ENCODE measurements at places on chromosomes 6 and 20.

- DNase-seq = no peak
Measured at GRCh38 chr6:68654134-68654533, 19.1 kb downstream of the ADGRB3 start.

DNA sequence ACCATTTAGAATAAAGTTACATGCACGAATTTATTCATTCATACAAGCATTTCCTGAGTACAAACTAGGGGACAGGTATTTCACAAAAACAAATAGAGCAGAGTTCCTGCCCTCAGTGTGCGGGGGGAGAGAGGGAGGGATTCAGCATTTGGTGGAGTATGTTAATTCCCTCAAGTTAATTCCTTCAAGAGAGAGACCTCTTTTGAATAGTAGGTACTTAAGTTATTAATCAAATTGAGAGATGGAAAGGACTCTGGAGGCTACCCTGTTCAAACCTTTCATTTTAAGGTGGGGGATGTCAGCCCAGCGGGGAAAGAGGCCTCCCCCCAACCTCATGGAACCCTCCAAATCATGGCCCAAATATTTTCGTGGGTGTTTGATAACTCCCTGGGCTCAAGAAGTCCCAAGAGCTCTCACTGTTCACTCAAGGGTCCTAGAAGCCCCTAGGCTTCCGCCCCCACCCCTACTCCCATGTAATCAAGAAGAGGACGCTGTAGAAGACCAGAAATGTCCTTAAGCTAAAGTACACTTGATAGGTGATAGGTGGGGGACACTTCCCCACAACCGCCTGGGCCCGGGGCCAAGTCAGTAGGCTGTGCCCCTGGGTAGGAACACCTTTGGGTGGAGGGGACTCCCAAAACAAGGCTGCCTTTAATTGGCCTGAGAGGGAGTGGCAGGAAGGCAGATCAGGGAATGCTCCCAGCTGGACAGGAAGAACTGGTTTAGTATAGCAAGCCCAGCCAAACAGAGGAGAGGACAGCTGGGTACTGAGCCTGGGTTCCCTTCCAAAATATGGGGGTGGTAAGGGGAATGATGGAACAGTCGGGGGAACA, 2.9 kb downstream of the SDC4 start:
- DNase-seq = no peak

DNA sequence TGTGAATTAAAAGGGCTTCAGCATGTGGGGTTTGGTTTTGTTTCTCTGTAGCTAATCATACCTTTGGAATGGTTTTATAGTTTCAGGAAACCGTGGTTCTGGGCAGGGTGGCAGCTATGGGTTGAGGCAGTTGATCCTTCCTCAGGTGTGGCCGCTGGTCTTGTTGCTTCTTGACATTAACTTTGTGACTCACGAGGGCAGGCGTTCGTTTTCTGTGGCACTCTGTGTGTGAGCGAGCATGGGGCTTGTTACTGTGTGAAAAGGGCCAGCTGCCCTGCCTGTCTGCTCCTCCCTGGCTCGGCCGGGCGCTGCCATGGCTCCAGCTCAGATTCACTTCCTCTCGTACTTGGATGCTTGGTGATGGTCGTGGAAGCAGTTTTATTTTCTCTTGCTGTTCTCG, 16.2 kb downstream of the DNAJC5 start:
- peak; percentile 14 for DNase-seq

- DNase-seq = no peak
Measured at GRCh38 chr6:119713903-119714302, 364.3 kb upstream of the MAN1A1 start.

DNA sequence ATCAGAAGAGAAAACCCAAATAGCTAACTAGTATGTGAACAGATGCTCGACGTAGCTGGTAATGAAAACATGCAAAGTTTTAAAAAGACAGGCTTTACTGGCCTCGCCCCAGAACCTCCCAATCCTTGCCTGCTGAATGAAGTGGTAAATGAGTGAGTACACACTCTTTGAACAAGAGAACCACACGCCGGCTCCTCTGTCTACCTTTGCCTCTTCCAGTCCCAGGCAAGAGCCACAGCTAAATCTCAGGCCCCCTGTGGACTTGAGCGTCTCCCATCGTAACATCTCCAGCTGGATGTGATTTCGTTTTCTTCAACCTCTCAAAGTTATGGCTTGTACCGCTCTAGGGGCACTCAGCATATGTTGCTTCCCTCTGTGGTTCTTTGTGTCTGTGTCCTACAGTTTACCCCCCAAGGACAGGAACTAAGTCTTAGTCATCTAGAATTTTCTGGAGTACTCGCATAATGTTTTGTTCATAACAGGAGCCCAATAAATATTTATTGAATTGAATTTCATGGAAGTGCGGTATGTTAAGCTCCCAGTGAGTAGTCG, 153.2 kb upstream of the TAB2 start:
- DNase-seq = no peak

GRCh38 chr6:143399176-143399575, 51.3 kb downstream of the ADAT2 start:
- DNase-seq = no peak

- no peak for DNase-seq
Measured at GRCh38 chr6:134031696-134032255, 20.6 kb downstream of the SLC2A12 start.

- no peak for DNase-seq
Measured at GRCh38 chr6:160333841-160334240, 14.3 kb upstream of the SLC22A3 start.

DNA sequence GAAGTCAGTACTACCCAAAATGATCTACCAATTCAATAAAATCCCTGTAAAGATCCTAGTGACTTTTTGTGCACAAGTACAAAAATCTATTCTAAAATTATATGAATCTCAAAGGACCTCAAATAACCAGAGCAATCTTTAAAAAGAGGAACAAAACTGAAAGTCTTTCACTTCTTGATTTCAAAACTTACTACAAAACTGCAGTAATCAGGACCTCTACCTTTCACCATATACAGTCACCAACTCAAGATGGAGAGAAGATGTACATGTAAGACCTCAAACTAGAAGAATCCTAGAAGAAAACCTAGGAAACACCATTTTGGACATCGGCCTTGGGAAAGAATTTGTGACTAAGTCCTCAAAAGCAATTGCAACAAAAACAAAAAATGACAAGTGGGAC, 109.5 kb upstream of the CD93 start:
- DNase-seq = no peak

- no peak for DNase-seq
Measured at GRCh38 chr6:33692760-33693158, 18.7 kb downstream of the UQCC2 start.

DNA sequence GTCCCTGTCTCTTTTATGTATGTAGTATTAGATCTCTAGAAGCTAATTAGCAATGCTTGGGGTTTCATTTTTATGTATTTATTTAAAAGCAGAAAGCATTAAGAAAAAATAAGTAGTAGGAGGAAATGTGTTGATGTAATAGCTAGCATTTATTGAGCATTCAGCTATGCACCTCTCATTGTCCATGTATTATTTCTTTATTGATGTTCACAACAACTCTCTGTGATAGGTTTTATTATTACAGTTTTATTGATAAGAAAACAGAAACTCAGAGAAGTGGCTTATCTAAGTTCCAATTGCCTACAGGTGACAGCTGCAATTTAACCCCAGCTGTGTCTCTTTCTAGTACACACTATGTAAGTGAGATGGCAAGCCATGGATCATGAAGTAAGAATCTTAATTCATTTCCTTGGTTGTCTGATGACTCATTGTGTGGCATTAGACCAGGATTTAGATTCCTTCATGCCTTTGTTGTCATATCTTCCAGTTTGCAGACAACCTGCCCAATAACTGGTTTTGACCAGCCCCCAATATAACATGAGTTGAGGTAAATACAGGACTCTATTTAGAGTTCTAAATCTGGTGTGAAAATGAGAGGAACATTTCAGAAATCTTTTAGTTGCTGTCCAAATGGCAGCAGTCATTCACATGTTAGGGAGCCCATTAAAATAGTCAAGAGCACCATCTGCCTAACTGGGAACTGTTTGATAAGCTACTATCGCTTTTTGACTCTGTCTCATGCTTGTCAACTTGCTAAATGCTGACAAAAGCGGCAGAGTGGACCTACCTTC, 170.8 kb upstream of the PHACTR1 start:
- DNase-seq = no peak

GRCh38 chr6:110528930-110529325, 52.5 kb upstream of the SLC22A16 start:
- no peak for DNase-seq

DNA sequence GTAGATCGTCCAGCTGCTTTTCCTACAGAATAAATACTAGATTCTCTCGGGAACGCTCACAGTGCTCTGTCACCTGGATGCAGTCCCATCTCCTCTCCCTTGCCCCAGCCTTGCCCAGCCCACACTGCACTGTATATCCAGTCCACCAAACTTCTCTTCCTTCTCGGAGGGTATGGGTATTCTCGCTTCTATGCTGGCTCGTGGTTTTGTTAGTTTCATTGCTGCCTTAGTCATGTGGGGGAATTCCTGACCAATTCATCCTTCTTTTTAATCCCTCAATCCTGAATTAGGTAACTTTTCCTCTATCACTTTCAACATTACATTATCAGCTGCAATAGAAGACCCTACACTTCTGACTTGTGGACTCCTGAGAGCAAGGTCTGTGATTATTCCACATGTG, 252.4 kb downstream of the GMDS start:
- no peak for DNase-seq

DNA sequence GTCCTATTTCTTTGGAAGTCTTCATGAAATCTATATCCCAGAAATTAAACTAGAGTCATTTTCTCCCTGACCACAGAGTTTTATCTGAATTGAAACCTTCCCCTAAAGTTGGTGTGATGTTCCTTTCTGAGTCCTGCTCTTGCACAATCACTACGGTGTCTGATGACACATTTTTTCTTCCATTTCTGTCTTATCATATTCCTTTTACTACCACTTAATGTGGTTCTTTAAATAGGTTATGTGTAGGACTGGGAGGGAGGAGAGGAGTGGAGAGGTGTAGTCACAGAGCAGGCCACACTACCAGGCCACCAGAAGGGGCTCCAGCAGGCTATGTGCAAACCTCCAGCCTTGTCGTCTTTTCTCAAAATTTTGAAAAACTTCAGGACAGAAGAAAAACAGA, 39.7 kb upstream of the ATXN1 start:
- DNase-seq = no peak

DNA sequence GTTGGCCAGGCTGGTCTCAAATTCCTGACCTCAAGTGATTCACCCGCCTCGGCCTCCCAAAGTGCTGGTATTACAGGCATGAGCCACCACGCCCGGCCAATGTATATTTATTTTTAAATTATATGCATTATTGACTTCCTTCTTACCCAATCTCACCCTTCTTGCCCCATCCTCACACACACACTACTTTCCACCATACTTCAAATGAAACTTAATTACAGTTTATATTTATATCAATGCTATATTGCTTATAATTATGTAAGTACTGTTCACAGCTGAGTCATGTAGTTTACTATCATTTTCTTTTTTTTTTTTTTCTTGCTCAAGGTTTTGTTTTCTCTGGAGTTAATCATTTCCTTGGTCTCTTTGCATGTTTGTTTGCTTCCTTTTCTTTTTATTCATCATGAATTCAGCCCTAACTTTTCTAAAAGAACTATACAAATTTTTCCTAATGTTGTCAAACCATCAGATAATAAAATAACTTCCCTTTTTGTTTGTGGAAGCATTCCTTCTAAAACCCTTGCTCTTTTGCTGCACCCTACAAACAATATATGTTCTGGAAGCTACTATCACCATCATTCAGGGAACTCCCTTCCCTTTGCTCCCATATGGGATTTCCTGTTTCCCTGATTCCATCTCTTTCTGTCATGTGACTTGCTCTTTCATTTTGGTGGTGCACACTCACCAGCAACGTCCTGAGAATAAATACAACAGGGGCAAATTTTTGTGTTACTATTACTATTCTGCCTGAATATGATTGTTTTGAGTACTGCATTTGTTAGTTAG, 201.7 kb upstream of the SASH1 start:
- no peak for DNase-seq

GRCh38 chr6:47663462-47664216, 34.7 kb upstream of the ADGRF4 start:
- DNase-seq = no peak

DNA sequence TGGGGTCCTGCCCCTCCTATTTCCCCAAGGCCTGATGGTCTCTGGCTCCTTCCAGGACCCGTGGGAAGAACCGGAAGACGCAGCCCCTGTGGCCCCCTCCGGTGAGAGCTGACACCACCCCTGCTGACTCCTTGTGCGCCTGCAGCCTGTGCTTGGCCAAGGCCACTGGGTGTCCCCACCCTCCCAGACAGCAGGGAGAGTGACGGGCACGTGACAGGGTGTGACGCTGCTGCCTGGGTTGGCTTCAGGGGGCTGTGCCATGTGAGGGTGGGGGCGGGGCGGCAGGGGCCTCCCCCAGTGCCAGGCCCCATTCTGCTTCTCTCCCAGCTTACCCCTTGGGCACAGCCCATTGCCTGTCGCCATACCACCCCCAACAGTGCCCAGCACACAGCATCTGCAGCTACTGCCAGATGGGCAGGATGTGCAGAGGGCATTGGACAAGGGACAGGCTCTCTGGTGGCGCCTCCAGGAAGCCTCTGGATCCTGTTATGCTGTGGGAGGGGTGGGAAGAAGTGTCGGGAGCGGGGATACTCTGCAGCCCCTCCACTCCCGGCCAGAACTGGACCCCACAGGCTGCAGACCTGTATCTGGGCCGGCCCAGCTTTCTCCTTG, 2.9 kb downstream of the BIRC7 start:
- peak; percentile 34 for DNase-seq

DNA sequence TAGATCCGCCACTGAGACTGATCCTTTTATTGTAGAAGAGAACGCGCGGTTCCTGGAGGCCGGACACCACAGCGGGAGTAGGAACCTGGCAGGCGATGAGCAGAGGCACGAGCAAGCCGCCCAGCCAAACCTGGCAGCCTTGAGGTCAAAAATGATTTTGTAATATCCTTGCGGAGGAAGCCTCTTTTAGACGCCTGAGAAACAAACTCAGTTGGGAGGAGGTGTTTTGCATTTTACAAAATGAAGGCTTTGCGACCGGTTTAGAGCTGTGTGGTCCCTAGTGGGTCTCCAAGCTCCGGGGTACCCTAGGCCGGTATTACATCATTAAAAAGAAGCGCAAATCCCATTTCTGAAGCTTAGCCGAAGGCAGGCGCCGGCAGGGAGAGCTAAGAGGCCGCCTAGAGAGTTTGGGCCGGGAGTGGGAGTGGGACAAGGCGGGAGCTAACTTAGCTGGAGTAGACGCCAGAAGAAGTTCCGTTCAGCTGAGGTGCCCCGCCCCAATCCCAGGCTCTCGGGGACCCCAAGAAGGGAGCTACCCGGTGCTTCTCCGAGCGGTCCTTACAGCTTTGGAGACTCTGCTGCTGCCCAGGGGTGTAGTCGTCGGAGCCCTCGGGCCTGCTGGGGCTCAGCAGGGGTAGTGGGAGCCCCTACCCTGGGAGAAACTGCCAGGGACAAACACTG, 1.9 kb upstream of the TBX18 start:
- no peak for DNase-seq
